Activated CD8-positive, alpha-beta T cell treated with anti-CD3 and anti-CD28 coated beads for 36 hours (primary cell): ENCODE measurements at places on chromosomes 1 and 21. TPM values are rescaled to one million over a fixed set of nuclear protein-coding genes. Genes with fewer than 3 reads are reported as not detected.

AMPD1 gene
- not detected for total RNA-seq

NEK2 gene
- total RNA-seq, result 30.0 TPM

CATSPER4 gene
- total RNA-seq, result not detected

RAB3B gene
- total RNA-seq, result 0.13 TPM

KIF2C gene
- total RNA-seq, result 95.0 TPM

SPAG17 gene
- total RNA-seq, result not detected

CDCA8 gene
- 53.7 TPM for total RNA-seq

PRDX6 gene
- total RNA-seq, result 165 TPM
